ENCODE measurements at places on chromosomes 2 and 18. TPM values are rescaled to one million over a fixed set of nuclear protein-coding genes. Genes with fewer than 3 reads are reported as not detected.

Gene ITPRIPL1
- 1.6 TPM for total RNA-seq

Gene CCDC138
- 16.9 TPM for total RNA-seq

Gene SF3B1
- 618 TPM for total RNA-seq

Gene SDC1
- 1.1 TPM for total RNA-seq

Gene AMER3
- not detected for total RNA-seq

Gene APOB
- total RNA-seq: 0.30 TPM

Gene ANKAR
- total RNA-seq: 3.0 TPM

Gene POTEJ
- total RNA-seq: not detected

Gene ACMSD
- not detected for total RNA-seq

Gene REG1B
- not detected for total RNA-seq

Gene SYT4
- total RNA-seq: not detected

Gene COL4A3
- not detected for total RNA-seq

Gene POTEC
- total RNA-seq: not detected

Gene BAZ2B
- 88.5 TPM for total RNA-seq

Gene UGT1A4
- not detected for total RNA-seq

Gene BMP10
- not detected for total RNA-seq

Gene COLEC11
- not detected for total RNA-seq

Data from epithelial cell of umbilical artery (primary cell).